ENCODE measurements at places on chromosomes 7 and 10.

DNA sequence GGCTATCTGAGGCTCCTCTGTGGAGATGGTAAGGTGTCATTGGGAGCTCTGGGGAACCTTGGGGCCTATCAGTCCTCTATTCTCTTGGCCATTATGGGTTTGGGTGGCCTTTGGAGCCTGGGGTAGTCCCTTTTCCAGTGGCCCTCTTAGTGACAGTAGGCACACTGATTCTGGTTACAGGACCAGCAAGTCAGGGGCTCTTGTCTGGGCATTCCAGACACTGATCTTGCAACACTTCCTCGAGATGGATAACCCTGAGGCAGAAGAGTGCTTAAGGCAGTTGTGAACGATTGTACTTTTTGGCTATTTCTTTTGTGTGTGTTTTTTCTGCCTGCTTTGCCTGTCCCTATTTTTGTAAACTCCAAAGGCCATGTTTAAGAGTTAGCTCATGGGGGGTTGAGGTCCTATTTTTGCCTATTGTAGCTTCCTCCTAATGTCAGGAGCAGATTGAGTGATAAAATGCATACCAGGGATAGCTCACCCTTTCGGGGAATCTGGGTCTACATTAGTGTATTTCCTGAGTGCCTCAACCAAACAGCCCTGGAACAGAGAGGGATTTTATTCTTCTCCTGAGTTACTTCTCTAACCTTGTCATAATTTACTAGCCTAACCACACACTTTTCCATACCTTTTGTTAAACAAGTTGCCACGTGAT, 61.2 kb downstream of the PRKAR2B start:
- no peak for DNase-seq

DNA sequence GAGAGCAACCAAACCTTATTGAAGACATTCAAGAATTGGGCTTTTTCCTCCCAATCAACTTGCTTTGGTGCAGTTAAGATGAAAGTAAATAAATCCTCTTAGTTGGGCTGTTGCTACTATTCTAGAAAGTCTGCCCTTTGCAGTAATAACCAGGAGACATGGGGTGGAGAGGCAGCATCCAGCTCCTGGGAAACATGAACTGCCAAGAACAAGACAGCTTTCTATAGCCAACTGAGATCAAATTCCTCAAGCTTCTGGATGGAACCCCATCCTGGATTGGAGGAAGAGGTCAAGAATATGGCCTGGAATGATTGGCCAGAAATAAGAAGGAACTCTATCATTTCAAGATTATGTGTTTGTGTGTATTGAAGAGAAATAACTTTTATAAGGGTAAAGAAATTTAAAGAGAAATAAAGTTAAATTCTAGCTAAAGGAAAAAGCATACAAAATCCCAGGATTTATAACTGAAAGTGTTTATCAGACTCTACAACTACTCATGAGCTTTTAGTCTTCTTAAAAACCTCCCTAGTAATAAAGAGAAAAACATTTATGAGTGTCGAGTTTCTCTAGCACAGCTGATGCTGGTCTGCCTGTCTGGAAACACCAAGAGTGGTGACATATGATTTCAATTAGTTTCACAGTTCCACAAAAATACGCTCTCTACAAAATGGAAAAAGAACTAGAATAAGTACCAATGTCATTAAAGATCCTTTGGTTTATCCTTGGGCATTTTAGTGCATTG, 70.1 kb upstream of the COL1A2 start:
- no peak for DNase-seq

- no peak for DNase-seq
Observed at GRCh38 chr7:23474094-23474828, 4.0 kb upstream of the IGF2BP3 start.

- no peak for DNase-seq
Observed at GRCh38 chr10:62924344-62924748, 108.2 kb upstream of the EGR2 start.

DNA sequence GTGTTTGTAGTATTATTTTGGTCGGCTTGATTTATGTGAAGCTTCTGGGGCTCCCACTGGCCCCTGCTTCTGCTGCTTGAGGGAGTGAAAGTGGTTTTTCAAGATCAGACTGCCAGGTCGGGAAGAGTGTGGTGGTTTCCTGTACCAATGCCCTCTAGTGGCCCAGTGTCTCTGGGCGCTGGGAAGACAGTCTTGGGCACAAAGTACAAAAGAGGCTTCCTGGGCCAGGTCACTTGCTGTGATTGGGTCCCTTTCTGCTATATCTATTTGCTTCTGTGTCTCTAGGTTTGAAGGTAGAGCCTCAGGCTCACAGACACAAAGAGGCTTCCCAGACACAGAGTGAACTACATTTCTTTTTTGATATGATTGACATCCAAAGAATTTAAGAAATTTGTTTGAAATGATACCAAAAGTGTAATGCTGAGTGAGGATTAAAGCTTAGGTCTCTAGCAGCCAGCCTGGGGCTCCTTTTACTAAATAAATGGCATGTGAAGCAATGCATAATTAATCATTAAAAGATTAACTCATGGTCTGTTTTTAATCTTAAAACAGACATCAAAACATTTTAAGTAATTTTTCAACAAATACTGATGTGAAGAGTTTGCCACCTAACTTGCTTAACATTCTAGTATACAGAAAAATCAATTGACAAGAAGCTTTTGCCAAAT, 36.3 kb downstream of the ABCB1 start:
- no peak for DNase-seq

GRCh38 chr10:103543617-103544525, 50.4 kb downstream of the NEURL1 start:
- DNase-seq: no peak

DNA sequence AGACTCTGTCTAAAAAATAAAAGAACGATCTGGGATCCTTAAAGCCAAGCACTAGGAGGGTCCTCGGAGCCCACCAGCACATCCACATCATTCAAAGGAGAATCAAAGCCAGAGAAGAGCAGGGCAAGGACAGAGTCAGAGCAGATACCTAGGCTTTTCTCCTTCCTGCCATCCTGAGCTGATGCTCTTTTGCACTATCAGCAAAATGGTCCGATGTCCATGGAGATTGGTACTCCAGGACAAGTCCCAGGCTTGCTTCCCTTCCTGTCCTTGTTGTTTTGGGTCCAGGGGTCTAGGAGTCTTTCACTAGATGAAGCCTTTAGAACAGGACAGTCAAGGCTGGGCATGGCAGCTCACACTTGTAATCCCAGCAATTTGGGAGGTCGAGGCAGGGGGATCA, 58.0 kb upstream of the ELN start:
- DNase-seq: no peak

- DNase-seq: no peak
Observed at GRCh38 chr7:108292541-108292940, 162.4 kb upstream of the LAMB4 start.

GRCh38 chr7:18320971-18321567, 174.5 kb upstream of the HDAC9 start:
- no peak for DNase-seq

DNA sequence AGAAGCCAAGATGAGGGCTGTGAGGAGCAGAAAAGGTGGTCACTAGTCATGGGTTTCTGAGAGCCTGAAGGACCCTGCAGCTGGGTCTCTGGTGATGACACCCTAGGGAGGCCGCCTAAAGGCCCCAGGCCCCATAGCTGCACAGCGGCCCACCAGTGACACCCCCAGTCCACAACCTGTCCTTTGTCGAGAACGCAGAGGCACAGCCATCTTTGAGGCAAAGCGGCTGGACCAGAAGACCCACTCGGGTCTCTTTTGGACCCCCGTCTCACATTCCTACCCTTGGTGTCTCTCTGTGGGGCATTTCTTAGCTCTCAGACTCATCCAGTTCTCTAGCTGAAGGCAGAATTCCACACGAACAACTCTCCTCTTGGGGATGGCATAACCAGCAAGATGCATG, 18.8 kb downstream of the JCAD start:
- DNase-seq: no peak
